ENCODE measurements at places on chromosomes 4 and X. TPM values are rescaled to one million over a fixed set of nuclear protein-coding genes. Genes with fewer than 3 reads are reported as not detected.

The NXF2 gene
- not detected for total RNA-seq

The EGF gene
- total RNA-seq: not detected

The CLOCK gene
- total RNA-seq: 7.3 TPM

The ITM2A gene
- total RNA-seq: 141 TPM

The PRAF2 gene
- 26.7 TPM for total RNA-seq

Data from activated naive CD4-positive, alpha-beta T cell treated with anti-CD3 and anti-CD28 coated beads, Interleukin-2, amount 10 ng/mL, durations not matched to agents 5 hours and 36 hours (primary cell).